ENCODE measurements at places on chromosomes 16 and 17.

DNA sequence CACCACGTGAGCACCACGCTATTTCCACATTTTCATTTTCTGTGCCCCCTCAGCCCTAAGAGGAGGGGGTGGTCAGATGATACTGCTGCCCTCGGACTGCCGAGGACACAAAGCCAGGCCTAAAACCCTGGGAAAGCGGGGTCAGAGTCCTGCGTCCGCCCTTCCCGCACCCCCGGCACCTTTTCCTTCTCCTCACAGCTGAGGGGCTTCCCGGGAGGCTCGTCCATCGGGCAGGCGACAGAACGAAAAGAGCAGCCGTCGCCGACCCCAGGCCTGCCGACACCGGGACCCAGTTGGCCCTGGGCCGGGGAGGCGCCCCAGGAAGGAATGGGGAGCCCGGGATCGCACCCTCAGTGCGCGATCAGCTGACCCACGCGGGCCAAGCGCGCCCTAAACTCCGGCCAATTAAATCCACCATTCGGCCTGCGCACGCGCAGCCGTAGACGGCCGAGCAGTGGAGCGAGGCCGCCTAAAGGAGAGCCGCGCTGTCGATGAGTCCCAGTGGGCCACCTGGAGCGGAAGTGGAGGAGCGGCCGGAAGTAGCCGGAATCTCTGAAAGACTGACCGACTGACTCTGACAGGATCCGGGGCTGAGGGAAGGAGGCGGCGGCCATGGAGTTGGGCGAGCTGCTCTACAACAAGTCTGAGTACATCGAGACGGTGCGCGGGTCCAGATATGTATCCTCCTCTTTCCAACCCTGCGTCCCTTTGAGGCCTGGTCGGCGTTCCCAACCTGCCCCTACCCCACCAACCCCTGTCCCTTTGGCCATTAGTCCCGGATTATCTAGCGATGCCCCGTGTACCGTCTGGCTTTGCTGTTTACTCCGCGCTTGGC is at the start of the genes DCTN5 and PALB2:
TSS of gene DCTN5 (plus strand) at position 536 of the 835 bp plus-strand sequence. CDS start at position 613, 77 bp downstream.
TSS of gene PALB2 (minus strand) at position 380 of the 835 bp plus-strand sequence. CDS start at position 227, 153 bp downstream.
- DNase-seq = peak; percentile 73

- no peak for DNase-seq
These were observed 77.0 kb upstream of the TMEM132E start for GRCh38 chr17:34502426-34502825.

GRCh38 chr16:66043326-66043725 is 323.2 kb upstream of the CDH5 start:
- no peak for DNase-seq

GRCh38 chr17:19361944-19362276 is 613 bp downstream of the B9D1 start:
- no peak for DNase-seq

GRCh38 chr16:74020095-74020670 is 276.4 kb upstream of the PSMD7 start:
- DNase-seq = no peak

DNA sequence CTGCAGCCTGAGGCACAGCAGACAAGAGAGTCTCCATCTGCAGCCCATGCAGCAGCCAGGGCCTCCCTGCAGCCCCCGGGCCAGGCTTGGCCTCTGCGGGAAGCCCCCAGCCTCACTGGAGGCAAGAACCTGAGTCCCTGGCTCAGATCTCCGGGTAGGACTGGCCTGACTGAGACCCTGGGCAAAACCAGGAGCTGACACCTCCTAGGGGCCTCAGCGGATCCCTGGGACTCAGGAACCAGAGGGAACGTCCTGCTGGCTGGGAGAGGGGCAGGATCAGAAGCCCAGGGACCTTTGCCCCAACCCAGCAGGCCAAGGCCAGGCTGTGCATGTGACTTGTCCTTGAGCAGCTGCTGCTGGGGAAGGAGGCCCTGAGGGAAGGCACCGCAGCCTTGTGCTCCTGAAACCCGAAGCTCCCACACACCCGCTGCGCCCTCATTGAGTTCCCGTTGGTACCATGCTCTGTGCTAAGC is 1.7 kb upstream of the PRSS21 start:
- DNase-seq = no peak

- DNase-seq = no peak
These were observed 43.1 kb downstream of the TBX4 start for GRCh38 chr17:61495161-61495857.

GRCh38 chr17:27766438-27766837 is 33.9 kb downstream of the NOS2 start:
- no peak for DNase-seq

DNA sequence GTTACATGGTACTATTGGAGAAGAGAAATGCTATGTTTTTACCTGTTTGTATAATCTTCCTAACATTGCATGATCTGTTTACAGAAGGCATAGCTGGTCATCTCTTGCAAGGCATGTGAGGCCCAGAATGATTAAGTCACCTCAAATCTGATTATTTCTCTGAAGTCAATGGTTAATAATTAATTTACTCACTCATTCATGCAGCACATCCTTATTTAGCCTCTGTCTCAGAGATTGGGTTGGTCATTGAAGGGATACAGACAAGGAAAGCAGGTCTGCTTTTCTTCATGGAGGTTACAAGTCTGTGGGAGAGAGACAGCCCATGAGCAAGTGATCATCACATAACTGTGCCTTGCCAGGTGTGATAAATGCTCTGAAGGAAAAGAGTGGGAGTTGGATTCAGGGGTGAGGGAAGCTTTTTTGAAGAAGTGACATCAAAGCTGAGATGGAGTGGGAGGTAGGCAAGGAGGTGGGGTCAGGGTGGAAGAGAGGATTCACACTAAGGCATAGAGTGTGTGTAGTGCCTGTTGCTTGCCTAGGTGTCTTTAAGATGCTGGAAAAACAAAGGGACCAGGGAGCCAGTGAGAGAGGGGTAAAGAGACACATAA is 16.3 kb upstream of the RBFOX1 start:
- no peak for DNase-seq

DNA sequence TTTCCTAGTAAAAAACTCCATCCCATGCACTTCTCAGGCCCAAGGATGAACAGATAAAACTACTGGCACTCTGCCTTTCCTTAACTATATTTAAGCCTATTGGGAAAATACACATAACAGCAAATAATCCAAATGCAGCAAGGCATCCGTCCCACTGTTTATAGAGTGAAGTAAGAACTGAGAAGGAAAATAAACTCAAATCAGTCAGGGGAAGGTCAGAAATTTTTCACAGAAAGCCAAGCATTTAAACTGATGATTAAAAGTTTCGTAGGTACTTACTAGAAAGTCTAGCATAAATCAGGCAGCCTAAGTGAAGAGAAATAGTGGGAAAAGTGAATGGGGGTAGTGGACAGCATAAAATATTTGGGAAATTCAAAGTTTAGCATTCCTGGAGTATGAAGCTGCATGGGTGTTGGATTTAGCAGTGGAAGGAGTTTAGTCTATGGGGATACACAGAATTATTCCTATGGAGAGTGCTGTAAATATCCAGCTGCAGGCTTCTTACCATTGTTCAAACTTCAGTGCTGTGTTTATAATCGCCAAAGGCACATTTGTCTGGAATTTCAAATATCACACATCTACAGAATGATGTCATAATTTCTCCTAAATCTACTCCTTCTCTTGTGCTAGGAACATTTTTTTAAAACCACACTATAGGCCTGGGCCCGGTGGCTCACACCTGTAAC is 1131.0 kb upstream of the GOT2 start:
- no peak for DNase-seq

DNA sequence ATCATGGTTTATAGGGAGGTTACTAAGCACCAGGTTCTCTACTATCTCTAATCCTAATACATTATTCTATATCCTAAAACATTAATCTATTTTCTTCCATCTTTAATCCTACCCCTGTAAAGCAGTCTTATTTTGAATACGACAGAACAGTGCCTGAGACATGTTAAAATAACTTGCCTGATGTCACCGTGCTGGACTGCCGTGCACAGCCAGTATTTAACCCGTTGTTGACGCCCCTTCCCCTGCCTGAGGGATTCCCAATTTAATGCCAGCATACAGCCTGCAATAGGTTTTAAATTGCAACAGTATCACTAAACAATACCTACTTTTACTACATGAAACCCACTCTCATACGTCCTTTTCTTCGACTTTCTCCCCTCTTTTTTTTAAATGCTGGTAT is 133.3 kb downstream of the PARN start:
- DNase-seq = no peak

DNA sequence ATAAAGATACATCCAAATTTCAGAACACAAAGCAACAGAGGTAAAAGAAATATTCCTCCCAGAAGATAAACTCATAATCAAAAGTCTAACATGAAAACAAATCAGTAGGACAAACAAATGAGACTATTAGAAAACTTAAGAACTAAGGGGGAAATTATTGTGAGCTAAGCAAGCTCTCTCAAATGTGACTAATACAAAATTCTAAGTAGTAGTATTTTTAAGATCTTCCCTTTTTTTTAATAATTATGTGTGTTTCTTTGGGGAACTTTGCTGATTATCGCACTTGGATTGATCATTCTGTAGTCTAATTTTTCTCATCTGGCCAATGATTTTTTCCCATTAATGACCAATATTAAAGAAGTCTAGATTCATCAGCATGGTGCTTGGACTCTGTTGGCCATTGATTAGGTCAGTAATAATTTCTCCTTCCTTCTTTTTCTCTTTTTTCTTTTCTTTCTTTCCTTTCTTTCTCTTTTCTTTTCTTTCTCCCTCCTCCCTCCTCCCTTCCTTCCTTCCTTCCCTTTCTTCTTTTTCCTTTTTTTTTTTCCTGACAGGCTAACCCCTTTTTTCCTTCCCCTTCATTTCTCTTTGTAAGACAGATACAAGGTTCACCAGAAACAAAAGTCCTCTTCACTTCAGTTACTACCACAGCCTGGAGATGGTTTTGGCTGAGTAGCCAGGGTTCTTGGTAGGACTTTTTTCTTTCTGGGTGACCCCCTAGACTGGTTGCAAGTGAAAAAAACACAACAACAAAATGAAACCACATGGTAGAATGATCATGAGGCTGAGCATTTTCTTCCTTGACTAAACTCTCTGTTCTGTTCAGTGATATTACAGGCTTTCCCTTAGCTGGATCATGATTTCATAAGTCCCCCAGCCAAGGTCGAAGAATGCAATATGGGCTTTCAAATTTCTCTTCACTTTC is 2.9 kb upstream of the ABCA6 start:
- no peak for DNase-seq

GRCh38 chr17:30926516-30926915 is 4.8 kb downstream of the ADAP2 start:
- no peak for DNase-seq

GRCh38 chr17:784143-784542 is 2.0 kb downstream of the MRM3 start:
- no peak for DNase-seq
